ENCODE measurements at places on chromosomes 12 and 14.

DNA sequence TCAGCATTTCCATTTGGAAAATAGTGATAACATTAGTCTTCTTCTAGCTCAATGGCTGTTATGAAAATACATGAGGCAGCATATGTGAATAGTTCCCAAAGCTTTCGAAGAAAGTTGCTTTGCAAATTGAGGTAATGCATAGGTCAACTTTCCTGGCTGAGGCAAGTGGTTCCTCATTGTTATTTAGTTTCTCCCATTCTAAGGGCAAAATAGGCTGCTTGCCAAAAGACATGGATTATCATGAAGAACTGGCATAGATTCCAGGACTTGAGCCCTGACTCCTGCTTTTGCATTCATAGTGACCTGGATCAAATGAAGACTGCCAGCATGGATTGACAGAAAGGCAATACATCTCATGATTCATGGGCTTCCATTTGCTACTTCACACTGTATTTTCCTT is 35.7 kb downstream of the LRFN5 start:
- no peak for DNase-seq

DNA sequence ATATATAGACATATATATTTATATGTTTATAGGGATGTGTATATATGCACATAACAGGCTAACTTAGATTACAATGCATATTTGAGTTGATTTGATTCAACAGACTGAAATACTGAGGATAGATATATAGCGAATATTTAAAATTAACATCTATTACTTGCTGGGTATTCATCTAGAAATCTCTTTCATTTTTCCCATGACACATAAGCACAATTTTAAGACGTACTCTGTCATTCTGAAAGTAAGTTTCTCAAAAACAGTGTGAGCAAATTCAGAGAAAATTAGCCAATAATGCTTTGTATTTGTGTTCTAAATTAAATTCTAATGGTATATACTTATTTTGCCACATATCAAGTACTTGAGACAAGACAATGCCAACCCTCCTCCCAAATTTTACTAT is 907.5 kb upstream of the MDGA2 start:
- DNase-seq, result no peak

GRCh38 chr12:110023059-110023980 is 24.1 kb downstream of the ANKRD13A start:
- DNase-seq, result no peak

GRCh38 chr12:84502907-84503787 is 409.5 kb downstream of the SLC6A15 start:
- no peak for DNase-seq

DNA sequence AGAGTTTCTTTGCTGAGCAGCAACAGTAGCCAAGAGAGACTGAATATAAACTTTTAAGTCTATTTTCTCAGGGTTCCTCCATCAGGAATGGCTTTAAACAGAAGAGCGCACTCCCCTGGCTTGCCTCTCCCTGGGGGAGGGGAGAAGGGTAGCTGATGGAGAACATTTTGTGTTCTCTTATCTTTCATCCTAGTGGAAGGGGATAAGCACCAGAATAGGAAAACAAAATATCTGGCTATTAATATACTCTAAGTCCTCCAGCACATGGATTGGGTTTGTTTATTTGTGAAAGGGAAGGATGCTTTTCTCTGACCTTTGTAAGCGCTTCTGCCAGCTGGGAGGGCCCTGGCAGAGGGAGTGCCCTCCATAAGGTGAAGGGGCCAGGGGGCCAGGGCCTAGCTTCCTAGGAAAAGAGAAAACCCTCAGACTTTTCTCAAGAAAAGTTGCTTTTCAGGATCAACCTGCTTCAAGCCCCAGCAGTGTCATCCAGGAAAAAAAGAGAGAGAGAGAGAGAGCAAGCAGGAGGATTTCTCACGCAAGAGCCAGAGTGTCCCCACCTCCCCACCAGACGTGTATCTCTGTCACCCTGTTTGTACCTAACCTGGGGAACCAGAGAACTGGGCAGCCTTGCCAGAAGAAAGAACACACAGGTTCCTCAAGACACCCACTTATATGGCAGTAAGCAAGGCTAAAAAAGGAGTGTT is 34.3 kb upstream of the ATP2A2 start:
- no peak for DNase-seq

GRCh38 chr14:101025696-101026095 is 122.2 kb upstream of the RTL1 start:
- DNase-seq, result no peak

DNA sequence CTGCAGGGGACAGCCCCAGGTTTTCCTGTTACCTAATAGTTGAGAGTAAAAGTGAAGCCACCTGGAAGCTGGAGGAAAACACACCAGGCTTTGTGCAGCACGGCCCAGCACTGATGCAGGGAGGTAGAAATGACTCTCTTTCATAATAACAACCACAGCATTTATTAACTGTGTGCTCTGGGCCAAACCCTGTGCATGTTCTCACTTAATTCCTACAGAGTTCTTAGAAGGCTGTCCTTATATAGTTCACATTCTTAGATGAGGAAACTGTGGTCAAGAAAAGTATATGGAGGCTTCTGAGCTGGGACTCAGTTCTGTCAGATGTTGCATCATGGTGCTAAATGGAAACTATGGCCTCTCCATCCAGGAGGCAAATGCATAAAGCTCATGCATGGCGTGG is 100.0 kb downstream of the PAPOLA start:
- DNase-seq, result no peak

DNA sequence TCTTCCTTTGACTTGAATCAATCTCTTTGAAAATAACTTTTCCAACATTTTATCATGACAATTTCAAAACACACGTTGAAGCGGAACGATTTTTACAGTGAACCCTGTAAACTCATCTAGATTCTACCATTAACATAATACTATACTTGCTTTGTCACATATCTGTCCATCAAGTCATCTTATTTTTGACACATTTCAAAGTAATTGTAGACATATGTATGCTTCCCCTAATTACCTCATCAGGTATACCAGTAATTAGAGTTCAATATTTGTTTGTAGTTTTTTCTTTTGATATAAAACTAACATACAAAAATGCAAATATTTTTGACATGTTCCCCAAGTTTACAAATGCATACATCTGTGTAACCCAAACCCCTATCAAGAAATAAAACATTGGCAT is 140.4 kb downstream of the DACT1 start:
- DNase-seq, result no peak

DNA sequence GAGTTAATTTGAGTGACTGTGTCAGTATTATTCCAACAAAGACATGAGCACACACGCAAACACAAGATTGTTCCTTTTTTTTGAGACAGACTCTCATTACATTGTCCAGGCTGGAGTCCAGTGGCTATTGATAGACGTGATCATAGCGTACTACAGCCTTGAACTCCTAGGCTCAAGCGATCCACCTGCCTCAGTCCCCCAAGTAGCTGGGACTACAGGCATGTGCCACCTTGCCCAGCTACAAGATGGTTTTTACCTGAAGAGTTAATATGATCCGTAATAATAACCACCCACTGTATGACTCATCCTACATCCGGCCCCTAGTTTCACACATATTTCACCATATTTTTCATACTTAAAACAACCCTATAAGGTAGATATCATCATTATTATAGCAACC is 26.8 kb downstream of the BCAT1 start:
- no peak for DNase-seq

DNA sequence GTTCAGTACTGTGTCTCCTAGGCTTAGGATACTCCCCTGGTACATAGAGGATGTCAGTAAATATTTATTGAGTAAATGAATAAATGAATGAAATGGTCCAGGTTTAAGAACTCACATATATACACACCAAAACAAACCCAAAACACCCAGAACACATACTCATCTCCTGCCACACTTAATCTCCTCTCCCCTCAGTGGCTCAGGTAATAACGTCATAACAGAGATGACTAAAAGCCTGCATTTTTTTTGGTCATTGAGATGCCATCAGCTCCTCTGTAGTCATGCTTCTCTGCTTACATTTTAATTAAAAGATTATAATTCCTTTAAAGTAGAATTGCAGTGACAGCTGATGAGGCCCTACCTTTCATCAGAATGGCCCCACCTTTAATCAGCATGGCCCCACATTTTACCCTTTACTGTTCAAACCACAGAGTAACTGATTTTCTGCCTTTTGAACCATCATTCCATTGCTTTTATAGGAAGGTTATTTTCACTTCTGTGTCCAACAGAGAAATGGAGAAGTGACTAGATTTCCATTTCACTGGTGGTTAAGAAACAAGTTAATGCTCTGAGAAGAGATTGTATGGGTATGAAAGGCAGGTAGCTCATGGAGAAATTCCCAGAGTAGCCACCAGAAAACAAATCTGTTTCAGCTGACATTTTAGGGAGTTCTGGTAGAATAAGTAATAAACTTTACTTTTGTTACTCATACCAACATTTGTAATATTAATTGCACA is 193.4 kb upstream of the ATP2B1 start:
- no peak for DNase-seq

- no peak for DNase-seq
Observed at GRCh38 chr12:6311822-6312528, 1.5 kb downstream of the PLEKHG6 start.

- no peak for DNase-seq
Observed at GRCh38 chr14:103112400-103113243, 10.6 kb upstream of the TNFAIP2 start.

GRCh38 chr12:66823857-66824570 is 145.1 kb upstream of the GRIP1 start:
- no peak for DNase-seq

DNA sequence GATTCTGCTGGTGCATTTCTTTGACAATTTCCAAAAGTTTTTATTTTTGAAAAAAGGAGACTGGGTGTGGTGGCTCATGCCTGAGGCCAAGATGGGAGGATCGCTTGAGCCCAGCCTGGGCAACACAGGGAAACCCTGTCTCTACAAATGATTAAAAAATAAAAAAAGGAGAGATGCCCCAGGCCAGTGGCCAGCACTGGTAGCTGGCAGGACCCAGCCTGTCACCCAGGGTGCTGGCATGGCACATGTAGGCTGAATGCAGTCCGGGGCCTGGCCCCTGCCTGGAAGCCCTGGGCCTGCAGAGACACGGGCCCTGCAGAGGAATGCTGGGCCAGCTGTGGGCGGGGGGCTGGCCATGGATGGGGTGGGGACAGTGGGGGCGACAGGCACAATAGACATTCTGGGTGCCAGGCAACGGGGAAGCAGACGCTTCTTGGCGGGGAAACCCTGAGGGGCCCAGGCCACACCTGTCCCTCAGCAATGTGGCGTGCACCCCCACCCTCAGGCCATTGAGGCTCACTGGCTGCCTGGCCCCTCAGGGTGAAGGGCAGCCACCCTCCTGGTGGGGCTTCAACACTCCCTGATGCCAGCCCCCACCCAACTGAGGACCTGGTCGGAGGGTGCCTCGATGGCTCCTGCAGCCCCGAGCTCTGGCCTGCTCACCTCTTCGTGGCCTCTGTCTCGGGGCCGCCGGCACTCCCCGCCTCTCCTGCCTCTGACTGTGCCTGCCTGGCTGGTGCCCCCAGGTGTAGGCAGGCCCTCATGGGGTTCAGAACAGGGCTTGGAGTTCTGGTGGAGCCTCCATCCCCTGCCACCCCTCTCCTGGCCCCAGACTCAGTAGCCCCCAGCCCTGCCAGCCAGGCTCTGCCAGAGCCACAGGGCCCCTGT is 12.1 kb downstream of the TRMT61A start:
- DNase-seq, result no peak

DNA sequence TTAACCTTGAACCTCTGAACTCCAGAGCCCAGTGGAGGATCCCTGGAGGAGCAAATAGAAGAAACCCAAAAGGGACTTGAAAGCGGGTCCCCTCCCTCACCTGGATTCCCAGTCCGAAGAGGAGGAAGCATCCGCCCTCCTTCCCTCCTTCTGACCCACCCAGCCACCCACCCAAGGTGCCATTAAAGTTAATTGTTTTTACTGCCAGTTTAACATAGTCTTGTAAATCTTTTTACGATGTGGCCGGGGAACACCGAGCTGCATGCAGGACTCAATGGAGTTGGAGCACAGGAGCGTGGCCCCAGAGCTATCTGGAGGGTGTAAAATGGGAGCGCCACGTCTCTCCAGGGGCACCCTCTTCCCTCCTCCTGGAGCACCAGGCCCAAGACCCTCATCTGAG is 49.9 kb upstream of the TBX3 start:
- DNase-seq, result no peak

DNA sequence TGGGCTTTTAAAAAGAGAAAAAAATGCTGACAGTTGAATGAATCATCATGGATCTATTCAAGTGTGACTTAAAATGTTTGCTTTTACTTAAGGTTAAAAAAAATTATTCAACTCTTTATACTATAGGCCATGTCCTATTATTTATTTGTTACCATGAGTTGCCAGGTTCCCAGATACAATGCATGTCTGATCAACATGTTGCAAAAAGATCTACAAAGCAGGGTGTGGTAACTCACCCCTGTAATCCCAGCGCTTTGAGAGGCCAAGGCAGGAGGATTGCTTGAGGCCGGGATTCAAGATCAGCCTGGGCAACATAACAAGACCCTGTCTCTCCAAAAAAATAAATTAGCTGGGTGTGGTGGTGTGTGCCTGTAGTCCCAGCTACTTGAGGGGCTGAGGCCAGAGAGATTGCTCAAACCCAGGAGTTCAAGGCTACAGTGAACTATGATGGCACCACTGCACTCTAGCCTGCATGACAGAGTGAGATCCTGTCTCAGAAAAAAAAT is 460.8 kb downstream of the BCAT1 start:
- DNase-seq, result no peak

DNA sequence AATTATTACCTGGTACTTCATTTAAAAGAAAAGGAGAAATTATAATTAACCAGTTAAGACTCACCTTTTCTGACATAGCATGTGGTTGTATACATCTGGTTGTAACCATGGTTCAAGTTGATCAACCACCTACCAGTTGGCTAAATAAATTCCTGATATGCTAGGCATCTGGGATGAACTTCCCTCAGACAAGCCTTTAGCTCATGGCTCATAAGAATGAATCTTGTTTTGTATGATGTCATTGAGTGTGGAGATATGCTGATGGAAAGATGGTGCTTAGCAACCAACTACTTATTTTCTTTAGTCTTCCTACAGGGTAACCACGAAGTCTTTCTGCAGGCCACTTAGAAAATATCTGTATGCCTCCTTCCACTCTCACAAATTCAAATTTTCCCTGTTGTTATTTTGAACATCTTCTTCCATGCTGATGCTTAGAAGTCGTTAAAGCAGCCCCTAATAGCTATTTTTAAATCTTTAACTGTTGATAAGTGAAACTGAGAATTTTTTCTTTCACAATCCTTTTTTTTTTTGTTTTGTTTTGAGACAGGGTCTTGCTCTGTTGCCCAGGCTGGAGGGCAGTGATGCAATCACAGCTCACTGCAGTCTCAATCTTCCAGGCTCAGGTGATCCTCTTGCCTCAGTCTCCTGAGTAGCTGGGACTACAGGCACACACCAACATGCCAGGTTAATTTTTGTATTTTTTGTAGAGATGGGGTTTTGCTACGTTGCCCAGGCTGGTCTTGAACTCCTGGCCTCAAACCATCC is 51.9 kb upstream of the PTHLH start:
- no peak for DNase-seq

DNA sequence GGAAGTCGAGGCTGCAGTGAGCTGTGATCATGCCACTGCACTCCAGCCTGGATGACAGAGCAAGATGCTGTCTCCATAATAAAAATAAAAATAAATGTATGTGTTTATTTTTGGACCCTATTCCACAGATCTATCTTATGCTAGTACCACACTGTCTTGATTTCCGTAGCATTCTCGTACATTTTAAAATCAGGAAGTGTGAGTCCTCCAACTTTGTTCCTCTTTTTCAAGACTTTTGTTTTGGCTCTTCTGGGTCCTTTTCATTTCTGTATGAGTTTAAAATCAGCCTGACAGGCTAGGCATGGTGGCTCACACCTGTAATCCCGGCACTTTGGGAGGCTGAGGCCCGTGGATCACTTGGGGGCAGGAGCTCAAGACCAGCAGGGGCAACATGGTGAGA is 25.8 kb downstream of the DAO start:
- DNase-seq, result no peak
